ENCODE measurements at places on chromosomes 5 and 9.

DNA sequence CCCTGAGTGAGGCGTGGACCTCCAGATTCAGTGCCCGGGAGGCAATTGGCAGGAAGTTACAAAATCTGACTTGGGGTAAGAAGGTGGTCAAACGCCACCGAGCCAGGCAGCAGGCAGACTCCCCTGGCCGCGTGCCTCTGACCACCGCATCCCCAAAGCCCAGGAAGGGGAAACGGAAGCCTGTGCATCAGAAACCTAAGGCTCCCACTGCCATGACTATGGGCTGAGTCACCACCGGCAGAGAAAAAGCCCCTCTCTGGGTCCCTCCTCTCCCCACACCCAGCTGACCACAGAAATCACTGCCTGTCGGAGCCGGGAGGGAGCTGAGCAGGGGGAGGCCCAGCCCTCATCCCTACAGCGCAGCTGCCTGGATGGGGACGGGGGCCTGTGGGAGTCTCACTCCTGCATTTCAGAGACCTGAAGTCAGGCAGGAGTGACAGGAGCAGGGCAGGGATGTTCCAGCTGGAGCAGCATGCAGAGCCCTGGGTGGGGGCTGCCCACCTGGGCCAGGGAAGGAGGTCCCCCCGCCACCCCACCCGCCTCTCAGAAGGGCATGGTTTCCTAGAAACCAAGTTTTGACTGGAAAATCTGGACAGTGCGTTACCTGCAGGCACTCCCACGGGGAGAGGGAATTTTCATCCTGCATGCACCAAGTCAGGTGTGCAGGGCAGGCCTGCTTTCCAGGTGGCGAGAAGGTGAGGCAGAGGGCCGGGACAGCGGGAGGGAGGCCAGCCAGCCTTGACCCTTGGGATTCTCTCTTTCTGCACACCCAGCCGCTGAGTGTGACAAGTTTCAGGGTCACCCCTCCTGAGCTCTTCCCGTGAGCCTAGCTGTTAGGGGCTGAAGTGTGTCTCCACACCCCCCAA lies 68.2 kb downstream of the LRSAM1 start:
- DNase-seq = no peak

- DNase-seq = no peak
These were observed 35.6 kb downstream of the TLR4 start for GRCh38 chr9:117739624-117740347.

DNA sequence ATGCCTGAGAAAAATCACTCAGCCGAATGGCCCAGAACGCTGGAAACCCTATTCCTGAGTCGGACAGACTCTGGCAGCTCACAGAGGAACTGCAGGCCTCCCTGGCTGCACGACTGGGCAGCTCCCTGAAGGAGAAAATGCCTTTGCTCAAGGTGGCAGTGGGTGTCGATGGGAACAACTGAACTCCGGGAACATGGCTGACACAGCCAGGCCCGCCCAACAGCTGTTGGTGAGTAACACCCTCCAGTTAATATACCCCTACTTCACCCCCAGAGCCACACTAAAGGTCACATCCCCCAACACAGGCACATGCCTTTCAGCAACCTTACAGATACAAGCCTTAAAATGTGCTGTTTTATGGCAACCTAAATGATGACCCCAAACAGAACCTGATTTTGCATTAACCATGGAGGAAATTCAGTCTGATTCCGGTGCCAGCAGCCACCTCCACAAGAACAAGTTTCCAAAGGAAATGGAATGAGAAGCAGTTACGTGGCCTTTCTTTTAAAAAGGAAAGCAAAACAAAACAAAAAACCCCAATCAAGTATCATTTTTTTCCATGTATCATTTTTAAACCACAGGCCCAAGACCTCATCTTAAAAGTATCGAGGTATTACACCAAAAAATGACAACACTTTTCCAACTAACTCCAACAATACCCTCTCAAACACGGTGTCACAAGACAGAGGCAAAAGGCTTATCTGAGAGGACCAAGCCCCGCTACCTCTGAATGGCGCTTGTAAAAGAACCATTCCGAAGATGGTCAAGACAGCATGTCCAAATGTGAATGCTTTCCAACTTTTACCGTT lies 3.1 kb downstream of the KLF9 start:
- DNase-seq = peak; percentile 6

DNA sequence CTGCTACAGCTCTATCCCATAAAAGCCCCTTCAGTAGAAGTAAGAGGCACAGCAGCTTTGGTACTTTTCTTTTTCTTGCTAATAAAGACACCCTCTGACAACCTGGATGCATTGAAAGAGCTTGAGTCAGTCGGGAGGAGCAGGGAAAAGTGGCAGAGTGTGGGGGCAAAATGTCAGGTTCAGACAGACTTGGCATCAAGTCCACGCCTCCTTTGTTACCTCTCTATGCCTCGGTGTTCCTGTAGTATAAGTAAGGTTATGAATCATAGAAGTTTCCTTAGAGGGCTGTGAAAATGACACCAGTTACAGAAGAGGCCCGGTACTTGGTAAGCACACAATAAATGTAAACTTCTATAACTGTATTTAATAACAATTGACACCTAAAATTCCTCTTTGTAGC lies 133.9 kb downstream of the ESM1 start:
- DNase-seq = no peak

DNA sequence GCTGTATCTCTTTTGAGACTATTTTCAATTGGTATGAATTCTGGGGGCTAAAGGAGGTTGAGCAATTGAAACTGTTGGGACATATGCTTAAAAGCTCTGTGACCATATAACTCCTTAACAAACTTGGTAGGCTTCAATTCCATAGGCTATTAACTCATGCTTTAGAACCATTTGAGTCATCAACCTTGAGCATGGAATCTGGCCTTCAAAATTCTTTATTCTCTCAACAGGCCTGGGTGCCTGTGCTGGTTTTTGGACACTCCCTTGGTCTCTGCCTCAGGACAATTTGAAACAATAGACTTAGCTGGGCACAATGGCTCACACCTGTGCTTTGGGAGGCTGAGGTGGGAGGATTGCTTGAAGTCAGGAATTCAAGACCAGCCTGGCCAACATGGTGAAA lies 61.4 kb upstream of the EPB41L4A start:
- DNase-seq = no peak

GRCh38 chr9:109086221-109086620 lies 33.5 kb downstream of the TMEM245 start:
- DNase-seq = no peak

DNA sequence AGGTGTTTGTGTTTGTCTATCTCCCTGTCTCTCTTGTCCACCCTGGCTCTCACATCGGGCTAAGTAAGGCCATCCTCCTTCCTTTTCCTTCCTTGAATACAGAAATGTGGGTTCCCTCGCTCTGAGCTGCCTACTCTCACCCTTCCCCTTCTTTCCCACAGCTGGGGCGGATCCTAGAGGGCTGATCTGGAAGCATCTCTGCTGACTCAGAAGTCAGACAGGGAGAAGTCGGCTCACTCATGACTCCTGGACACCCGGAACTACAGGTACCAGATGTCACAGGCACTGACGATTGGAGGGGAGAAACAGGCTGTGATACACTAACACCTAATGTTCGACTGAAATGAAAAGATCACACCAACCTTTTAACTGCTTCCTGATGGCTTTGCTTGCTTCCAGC lies 41.3 kb downstream of the PTPN3 start:
- no peak for DNase-seq

GRCh38 chr5:65873181-65873750 lies 53.1 kb upstream of the ERBIN start:
- DNase-seq = no peak

DNA sequence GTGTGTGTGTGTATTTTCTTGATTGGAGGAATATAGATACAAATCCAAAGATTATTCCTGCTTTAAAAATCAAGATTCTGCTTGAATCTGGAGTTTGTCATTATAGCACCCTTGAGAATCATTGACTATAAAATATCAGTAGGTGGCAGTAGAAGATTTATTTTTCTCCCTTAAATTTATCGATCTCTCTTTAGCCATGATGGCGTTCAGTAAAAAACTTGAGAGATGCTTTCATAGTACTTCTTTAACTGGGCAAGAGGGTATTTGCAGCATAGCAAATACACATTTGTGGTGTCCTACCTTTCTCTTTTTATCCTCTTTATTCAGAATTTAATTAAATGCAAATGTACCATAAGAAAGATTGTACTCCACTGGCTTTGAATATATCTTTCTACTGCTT lies 307.7 kb downstream of the ADGRV1 start:
- DNase-seq = peak; percentile 61

DNA sequence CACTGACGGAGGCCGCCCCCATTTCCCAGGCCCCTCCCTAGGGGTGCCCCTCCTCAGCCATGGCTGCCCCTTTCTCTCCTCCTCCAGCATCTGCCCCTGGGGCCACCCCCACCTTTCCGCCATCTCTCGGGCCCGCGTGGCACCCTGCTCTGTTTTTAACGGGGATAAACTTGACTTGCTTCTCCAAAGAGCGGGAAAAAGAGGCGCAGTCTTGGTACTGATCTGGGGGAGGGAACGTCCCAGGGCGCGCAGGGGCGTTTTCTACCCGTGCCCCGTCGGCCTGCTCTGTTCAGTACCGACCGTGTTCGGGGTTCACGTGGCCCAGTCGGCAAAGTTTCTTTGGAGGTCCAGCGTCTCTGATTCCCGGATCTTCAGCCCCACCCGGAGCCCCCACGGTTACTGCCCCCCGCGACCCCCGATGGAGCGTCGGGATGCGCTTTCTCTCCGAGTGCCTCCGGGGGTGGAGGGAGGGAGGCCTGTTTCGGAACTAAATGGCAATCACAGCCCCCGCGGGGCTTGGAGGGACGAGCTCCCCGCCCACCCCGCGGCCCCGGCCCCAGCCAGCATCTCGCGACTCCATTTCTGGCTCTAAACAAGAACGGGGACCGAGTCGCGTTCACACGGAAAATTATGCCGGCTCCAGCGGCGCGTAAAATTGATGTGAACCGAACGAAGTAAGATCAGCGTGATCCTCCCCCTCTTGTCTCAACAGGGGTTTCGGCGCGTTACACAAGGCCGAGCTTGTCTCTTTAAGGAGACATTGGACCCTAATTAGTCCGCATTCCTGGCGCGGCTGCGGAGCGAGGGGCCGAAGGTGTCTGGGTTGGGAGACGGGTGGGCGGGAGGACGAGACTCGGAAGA lies 1.1 kb upstream of the TLE4 start:
- no peak for DNase-seq

DNA sequence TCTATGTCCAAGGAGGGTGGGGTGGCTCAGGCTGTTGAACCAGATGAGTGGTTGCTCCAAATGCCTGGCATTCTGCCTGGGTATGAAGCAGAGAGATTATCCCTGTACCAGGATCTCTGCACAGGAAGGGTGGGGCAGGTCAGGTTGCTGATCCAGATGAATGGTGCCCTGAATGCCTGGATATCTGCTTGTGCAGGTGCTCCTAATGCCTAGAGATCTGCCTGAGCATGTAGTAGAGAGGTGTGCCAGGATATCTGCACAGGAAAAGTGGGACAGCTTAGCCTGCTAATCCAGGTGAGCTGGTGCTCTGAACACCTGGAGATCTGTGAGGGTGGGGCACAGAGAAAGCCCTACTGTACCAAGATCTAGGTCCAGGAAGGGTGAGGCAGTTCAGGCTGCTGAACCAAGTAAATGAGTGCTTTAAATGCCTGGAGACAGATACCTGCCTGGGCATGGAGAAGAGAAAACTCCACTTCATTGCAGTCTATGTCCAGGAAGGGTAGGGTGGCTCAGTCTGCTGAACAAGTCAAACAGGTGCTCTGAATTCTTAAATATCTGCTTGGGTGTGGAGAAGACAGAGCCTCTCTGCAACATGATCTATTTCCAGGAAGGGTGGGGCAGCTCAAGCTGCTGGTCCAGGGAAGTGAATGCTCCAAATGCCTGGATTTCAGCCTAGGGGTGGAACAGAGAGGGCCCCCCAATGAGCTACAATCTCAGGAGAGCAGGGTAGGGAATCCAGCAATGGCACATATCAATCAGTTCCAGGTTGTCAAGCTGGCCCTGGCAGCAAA lies 189.4 kb upstream of the DMRTA1 start:
- DNase-seq = no peak

GRCh38 chr5:14201325-14202045 lies 58.3 kb downstream of the TRIO start:
- no peak for DNase-seq

GRCh38 chr5:150393096-150393645 lies 19.5 kb downstream of the CD74 start:
- no peak for DNase-seq

GRCh38 chr5:34652914-34653313 lies 3.2 kb upstream of the RAI14 start:
- DNase-seq = no peak

- no peak for DNase-seq
These were observed 7.9 kb upstream of the ADAMTSL1 start for GRCh38 chr9:18466101-18466500.

DNA sequence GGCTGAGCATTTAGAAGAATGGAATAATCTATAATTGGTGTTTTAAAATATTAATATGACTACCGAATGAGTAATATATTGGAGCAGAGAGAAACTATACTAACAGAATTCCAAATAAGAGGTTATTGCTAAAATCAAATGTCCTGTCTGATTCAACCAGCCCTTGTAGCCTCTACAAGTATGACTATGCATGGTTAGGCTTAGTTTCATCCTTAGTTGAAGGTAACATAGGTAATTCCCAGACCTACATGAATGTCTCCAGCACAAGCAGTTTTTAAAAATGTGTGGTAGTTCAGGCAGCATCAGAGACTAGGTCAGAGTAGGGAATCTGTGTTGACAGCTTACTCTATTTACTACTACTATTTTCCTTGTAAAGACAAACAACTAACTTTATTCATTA lies 51.7 kb upstream of the SLC27A6 start:
- DNase-seq = no peak

DNA sequence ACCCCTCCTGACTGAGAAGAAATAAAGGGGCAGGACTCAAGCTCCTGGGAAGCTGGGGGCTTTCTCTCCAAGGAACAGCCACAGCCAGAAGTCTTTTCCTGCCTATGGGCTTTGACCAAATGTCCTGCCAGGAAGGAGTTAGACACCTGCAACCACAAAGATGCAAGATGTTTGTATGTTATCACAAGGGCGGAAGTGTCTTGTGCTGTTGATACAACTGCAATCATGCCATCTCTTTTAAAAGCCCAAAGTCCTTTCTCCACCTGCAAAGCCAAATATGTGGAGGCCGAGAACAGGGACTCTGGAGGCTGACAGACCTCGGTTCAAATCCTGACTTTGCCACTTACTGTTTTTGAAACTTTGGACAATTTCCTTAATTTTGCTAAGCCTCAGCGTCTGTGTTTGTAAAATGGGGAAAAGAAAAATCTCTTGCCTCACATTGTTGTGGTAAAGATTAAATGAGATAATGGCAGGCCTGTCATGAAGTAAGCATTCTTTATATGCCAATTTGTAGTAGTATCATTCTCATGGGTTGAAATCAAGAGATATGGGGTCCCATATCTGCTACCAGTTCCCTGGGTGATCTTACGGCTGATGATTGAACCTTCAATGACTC lies 17.0 kb downstream of the HRH2 start:
- no peak for DNase-seq
